ENCODE measurements at places on chromosomes 5 and 9. TPM values are rescaled to one million over a fixed set of nuclear protein-coding genes. Genes with fewer than 3 reads are reported as not detected.

- no peak for DNase-seq
Observed at GRCh38 chr5:88888848-88889188, 5.8 kb upstream of the MEF2C start.

RAD50 gene
- 24.5 TPM for total RNA-seq

ACOT12 gene
- total RNA-seq, result 8.5 TPM

DNA sequence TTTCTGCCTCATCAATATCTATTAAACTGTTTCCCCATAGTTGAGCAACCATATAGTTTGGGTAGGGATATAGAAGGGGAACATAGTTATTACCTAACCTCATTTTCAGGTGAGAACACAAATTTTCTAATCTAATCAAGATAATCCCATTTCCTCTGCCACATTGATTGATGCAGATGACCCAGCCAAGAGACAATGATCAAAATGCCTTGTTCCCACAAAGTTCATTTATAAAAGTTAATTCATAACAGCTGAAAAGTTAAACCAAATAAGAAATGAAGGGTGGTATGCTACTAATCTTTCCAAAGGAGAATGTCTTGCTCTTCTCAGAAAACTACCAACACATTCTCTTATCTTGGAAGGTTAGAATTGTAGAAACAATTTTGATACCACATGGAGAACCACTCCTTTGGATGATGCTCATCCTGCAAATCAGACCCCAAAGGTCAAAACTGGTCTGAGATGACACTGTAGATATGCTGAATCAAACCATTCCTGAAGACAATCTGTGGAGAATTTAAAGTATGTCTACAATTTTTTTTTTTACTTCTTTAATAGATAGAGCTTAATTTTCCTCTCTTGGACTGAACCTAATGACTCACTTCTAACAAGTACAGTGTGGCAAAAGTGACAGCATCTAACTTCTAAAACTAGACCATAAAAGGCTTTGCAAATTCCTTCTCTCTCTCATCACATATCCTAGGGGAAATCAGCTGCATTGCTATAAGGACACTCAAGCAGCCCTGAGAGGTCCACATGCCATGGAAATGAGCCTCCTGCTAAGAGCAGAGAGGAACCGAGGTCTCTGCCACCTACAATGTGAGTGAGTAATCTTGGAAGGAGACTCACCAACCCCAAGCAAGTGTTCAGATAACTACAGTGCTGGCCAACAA lies 586.7 kb upstream of the TUSC1 start:
- DNase-seq, result no peak

DNA sequence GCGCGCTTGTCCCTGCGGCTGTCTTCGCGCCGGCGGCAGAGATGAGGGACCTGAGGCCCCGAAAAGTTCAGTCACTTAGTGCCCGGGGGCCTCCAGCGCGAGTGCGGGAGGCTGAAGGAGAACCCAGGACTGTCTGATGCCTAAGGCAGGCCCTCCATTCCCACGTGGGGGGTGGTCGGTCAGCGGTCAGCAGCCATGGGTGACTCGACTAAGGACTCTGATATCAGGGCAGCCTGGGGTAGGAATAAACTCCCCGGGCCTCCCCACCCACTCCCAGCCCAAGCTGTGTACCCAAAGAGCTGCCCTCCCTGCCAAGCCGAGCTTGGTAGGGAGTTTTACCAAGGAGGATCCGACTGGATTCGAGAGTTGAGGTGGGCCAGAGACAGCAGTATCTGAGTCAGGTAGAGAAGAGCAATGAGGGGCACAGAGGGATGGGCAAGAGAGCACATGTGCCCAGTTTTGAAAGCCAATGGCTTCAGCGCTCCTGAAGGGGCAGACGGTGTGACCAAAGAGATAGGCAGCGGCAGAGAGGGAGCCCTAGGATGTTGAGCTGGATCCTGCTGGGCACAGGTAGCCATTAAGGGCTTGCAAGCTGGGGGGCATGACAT lies 787 bp downstream of the FGFR4 start:
- no peak for DNase-seq

DNA sequence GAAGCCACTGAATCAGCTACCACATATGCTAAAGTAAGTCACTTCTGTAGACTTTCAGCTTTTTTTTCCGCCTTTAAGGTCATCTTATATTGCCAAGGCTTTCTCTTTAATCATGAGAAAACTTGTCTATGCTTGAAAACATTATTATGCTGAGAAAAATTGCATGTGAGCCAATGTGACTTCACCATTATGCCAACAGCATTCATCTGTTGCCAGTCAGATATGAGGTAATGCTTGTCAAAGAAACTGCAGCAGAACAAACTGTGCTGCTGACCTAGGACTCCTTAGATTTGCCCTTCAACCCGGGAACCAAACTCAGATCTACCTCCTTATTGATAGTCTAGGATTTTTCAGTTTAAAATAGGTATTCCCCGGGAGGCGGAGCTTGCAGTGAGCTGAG lies 34.3 kb downstream of the SLC44A1 start:
- no peak for DNase-seq

- DNase-seq, result peak; percentile 68
Observed at GRCh38 chr9:101119206-101119819, 90.8 kb downstream of the PLPPR1 start.

PCDHGA4 gene
- 1.4 TPM for total RNA-seq

- no peak for DNase-seq
Observed at GRCh38 chr5:122120957-122121356, 8.4 kb upstream of the ZNF474 start.

CDX1 gene
- not detected for total RNA-seq
